ENCODE measurements at places on chromosomes 7 and 10.

GRCh38 chr10:122490268-122490667 is 28.9 kb downstream of the HTRA1 start:
- no peak for DNase-seq

DNA sequence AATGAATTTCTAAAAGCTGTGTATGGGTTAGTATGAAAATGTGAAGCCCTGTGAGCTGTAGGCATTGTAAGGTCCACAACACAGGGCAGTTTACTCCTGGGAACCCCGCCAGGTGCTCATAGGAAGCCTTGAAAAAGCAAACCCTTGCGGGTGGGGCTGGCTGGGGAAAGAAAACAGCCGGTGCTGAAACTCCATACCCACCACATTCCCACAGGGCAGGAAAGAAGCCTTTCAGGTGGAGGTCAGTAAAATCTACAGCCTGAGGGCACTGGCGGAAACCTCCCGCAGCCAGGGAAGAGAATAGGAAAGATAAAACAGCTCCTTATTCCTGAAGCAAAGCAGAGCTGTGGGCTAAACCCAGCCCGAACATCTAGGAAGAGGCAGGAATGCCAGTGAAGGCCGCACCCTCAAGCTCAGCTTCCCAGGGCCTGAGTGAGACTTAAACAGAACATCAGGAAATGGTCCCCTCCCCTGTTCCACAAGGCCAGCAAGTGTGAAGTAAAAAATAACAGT is 34.7 kb downstream of the PODXL start:
- no peak for DNase-seq

GRCh38 chr10:75166623-75166972 is 44.0 kb upstream of the VDAC2 start:
- no peak for DNase-seq

DNA sequence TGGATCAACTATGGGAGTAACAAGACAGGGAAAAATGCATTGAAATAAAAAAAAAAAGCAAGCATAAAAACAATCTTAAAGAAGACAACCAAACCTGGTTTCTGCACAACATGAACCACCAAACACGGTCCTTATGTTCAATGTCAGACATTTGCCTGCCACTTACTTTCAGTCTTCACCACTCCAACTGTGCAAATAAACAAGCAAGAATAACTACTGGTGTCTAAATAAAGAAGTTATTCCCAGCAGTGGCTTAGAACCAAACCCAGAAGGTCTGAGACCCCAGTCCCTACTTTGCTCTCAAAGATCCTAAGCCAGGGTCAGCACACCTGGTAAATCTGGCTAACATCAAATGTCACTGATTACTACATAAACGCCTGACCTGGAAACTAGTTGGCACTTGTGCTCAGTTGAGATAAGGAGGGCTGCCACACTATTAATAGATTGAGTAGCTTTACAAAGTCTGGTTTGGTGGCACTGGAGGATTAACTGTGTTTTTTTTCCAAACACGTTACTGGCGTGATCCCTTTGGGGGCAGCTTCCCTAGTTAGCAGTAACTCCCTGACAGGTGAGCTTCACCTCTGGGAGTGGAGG is 62.7 kb upstream of the ABLIM1 start:
- no peak for DNase-seq

DNA sequence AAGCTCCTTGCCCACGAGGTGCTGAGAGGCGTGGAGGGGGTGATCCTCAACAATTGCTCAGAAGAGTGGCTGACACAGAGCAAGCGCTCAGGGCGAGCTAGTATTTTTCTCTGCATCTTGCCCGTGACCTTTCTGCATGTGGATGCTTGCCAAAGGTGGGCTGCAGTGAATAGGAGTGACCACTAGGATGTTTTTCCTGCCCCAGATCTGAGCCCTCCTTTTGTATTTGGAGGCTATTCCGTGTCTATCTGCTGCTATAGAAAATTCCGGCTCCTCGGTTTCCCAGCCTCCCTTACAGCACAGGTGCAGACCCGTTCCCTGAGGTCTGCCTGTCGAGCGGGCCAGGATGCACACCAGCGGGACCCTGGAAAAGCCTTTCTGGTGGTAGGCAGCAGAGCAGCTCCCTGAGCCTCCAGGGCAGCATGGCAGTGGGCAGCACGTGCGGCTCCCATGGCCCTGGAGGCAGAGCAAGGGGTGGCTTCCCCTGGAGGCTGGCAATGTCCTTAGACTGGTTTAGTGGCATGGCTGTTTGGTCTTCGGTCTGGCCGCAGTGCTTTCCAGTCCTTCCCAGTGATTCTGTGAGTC is 145.1 kb upstream of the PCBD1 start:
- DNase-seq = no peak

- DNase-seq = no peak
These were observed 273.6 kb downstream of the DYNC1I1 start for GRCh38 chr7:96045919-96046318.

DNA sequence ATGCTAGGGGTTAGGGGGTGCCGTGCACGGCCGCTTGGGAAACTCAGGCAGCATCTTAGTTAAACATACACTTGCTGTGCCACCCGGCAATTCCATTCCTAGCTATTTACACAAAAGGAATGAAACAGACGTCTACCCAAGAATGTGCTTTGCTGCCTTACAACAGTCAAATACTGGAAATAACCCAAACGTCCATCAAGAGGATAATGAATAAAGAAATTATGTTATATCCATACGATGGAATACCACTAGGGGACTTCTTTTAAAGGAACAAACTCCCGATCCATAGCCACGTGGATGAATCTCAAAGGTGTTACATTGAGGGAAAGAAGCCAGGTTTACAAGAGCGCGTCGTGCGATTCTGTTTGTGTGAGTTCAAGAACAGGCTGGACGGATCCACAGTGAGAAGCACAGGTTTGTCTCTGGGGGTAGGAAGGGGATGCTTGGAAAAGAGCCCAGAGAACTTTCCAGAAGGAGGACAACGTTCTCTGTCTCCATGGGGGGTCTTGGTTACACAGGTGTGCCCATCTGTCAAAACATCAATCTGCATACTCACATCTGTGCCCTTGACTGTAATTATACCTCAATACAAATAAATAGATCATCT is 41.8 kb downstream of the STK32C start:
- no peak for DNase-seq

- DNase-seq = no peak
These were observed 63.4 kb downstream of the EGFR start for GRCh38 chr7:55082228-55082603.

GRCh38 chr7:10588084-10588483 is 385.6 kb upstream of the PHF14 start:
- no peak for DNase-seq

- DNase-seq = no peak
These were observed 55.1 kb upstream of the SEMA3A start for GRCh38 chr7:84249656-84250055.

- DNase-seq = no peak
These were observed 189.9 kb upstream of the PDE1C start for GRCh38 chr7:32259931-32260596.

GRCh38 chr10:27701938-27702537 is 43.6 kb downstream of the MKX start:
- no peak for DNase-seq

DNA sequence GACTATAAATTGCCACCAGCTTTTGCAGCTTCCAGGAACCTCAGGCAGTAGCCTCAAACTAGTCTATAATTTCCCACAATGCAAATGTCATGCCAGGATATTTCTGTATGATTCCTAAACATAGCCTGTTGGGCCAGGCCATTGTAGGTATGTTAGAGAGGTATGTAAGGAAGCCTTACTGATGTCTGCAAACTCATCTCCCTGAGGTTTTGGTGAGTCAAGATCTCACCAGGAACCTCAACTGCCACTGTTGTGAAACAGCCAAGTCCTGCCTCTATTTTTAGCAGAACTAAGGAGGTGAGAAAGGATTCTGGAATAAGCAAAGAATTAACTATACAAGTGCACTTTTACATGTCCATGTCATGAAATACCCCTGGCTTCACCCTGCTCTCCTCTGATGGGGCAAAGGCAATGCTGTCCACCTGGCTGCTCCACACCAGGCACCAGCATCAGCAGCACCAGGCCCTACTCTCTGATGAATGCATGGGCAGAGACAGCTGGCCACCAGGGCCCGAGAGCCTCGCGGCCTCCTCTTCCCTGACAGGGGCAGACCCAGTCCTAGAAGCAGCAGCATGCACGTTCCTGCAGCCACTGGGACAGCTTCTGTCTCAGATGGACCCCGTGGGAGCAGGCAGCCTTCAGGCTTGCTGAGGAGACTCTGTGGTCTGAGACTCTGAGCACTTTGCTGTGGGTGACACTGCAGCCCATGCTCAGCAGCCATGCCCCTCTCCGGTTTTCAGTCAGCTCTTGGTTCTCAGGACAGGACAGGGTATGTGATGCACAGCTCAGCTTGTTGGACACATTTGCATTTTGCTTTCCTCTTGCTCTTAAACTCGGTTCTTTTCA is 147.3 kb downstream of the ZMYND11 start:
- no peak for DNase-seq

GRCh38 chr10:22765660-22766547 is 51.5 kb upstream of the PIP4K2A start:
- no peak for DNase-seq

DNA sequence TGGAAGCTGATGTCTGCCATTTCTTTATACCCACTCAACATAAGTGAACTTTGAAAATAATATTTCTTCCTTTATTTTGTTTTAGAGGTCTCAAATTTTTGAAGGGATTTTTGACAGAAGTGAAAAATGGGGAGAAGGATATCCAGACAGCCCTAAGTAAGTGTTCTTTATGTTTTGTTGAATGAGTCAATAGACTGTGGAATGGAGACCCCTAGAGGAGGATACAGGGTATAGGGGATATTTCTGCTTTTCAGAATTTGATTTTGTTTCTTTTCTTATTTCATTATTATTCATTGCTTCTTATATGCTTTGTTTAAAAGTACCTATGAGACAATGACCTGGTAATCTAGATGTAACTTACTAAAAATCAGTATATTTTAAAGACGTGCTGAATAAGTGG is 34.4 kb downstream of the PLEKHA8 start:
- DNase-seq = peak; percentile 17

DNA sequence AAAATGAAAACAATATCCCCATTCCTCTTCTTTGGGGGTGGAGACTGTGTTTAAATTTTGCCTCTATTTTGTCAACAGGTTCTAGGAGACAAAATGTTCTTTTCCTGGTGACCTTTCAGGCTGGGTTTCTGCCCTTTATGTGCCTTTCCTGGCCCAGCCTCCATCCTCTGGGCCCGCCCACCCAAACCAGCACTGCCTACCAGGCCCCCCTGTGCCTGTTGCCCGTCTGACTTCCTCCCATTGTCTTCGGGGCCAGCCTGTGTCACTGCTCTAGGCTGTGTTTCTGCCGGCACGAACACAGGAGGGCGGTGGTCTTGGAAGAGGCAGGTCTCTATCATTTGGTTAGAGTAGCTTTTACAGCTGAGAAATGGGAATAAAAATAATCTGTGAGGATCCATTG is 13.9 kb downstream of the TSPAN14 start:
- DNase-seq = no peak

DNA sequence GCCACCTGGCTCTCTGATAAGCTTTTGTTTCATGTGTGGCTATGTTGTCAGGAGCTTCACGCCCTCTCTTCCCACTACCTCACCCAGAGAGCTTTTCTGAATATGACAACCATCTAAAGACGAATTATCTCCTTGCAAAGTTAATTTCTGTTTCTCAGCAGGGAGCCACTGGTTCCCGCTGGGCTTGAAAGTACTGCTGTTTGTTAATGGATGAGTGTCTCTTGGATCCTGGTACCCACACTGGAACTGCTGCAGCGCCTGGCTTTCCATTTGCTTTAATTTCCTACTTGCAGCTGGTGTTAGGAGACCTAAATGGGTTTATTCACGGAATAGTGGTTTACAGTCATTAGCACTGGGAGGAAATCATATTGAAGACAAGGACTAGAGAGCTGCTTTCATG is 267.9 kb upstream of the LRGUK start:
- DNase-seq = no peak

DNA sequence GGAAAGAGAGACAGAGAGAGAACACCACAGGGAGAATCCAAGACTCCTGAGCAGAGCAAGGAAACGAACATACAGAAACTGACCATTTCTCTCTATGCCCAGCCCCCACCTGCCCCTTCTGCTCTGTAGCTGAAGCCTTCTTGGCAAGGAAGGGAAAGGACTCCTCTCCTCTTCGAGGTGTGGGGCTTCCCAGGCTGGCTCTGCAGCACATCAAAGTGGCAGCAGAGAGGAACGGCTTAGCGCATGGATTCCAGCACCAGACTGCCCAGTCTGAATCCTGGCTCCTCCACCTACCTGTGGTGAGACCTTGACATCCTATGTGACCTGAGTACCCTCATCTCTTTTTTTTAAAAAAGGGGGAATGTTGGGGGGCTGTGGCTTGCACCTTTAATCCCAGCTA is 69.4 kb downstream of the SH3PXD2A start:
- DNase-seq = no peak

DNA sequence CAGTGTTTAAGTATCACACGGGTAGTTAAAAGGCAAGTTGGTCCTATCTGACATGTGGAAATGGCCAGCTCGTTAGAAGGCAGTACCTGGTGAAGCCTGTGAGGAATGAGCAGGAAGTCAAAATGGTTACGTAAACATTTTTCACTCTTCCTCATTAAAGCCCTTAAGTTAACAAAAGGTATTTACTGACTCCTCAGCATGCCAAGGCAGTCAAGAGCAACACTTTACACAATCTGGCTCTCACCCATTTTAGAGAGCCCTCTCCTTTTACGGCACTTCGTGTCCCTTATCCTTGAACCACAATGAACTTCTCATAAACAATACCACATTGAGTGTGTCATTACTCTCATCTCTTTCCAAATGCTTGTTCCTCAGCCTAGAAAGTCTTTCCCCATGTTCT is 11.0 kb upstream of the RSBN1L start:
- no peak for DNase-seq

- no peak for DNase-seq
These were observed 119.0 kb downstream of the BICC1 start for GRCh38 chr10:58631715-58632114.

- no peak for DNase-seq
These were observed 15.9 kb downstream of the GPRIN2 start for GRCh38 chr10:46540412-46541016.

DNA sequence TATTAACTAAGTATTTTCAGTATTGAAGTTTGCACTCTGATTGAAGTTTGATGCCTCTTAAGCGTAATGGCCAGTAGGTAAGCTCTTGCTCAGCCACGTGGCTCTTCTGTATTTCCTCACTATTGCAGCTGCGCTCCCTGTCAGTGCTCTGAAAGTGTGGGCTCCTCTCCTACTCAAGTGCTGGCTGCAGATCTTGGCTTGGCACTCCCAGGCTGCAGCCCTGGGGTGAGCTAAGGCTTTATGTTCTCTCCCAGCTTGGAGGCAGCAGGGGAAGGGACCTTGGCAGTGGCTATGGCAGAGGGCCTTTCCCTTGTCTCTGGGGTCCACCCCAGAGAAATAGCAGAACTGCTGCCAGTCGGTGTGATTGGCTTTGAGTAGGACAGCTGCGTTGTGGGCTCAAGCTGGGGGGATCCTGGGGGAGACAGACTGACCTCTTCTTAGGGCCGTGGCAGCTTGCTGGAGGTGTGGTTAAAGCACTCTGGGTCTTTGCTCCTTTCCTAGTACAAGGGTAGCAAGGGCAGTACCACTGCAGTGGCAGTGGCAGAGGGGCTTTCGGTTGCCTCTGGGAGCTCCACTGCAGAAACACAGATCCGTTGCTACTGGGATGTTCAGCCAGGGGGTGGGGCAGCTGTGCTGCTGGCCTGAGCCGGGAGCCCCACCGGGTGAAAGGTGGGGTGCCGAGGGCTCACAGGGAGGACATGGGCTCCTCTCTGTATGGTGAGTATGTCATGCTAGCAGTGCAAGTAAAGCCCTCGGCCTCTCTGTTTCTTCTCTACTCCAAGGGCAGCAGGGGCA is 100.5 kb downstream of the GLCCI1 start:
- no peak for DNase-seq

- DNase-seq = no peak
These were observed 15.6 kb downstream of the LAT2 start for GRCh38 chr7:74225400-74225799.

All from Panc1 (cell line).